ENCODE measurements at places on chromosomes 16 and 17.

DNA sequence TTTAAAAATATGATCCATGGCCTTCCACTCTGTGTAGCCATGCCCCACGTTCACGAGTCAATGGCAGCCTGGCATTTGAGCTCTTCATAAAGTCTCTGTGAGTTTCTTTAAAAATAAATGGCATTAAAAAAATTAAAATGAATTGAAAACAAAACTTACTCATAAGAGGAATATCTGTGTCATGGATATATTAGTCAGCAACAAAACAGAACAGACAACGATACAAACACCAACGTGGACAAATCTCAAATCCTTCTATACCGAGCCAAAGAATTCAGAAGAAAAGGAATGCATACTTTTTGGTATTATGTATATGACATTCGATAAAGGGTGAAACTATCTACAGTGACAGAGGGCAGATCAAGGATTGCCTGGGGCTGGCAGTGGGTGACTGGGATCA lies 8.2 kb upstream of the CMIP start:
- DNase-seq, result no peak

DNA sequence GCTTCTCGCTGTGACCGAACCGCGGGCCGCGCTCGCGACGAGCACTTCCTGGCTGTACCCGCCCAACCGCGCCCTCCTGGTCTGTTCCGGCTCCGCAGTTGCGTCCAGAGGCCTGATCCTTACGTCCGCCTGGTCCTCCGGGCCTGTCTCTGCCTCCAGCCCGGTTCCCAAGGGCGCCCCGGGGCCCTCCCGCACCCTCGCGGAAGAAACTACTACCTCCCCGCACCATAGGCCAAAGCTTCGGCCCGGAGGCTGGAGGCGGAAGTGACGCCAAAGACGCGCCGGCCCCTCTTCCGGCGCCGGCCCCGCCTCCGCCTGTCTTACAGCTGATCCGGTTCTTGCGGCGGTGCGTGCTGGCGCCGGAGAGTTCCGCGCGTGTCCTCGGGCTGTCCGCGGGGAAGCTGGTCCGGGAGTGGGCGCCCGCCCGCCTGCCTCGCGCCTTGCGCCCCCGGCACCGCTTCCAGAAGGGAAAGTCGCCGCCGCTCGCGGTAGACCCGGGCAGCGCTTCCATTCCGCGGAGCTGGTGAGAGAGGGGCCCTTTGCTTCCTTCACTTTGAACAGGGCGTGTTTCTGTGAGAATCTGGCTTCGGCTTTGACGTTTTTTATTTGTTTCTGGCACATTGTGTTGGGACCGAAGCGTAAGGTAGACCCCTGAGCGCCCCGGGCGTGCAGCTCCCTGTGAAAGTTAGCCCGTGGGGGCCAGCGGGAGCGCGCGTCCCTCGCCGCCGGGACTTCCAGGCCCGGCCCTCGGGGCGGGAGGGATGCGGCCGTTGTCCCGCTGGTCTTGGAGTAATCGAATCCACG lies at the start of gene ZNF778:
TSS of gene ZNF778 (plus strand) at position 316 of the 804 bp plus-strand sequence. CDS start 3,425 bp downstream, outside the sequence.
- peak; percentile 64 for DNase-seq

- no peak for DNase-seq
Observed at GRCh38 chr17:45264430-45264829, 2.5 kb upstream of the SPATA32 start.

DNA sequence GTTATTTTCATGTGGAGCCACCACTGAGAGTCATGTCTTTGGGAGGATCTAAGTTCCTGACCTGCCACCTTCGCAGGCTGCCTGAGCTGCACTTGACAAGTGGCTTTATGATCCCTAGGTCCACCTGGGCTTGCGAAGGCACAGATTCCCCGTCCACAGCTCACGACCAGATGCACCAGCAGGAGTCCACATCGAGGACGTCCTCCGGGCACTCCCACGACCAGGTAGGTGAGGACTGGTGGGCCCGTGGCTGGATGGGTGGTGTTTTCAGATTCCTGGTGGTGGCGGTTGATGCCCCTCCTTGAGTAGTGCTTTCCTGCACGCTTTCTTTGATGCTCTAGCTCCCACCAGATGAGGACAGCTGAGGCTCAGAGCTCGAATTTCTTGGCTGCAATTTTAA lies 14.8 kb downstream of the FAM234A start:
- no peak for DNase-seq

DNA sequence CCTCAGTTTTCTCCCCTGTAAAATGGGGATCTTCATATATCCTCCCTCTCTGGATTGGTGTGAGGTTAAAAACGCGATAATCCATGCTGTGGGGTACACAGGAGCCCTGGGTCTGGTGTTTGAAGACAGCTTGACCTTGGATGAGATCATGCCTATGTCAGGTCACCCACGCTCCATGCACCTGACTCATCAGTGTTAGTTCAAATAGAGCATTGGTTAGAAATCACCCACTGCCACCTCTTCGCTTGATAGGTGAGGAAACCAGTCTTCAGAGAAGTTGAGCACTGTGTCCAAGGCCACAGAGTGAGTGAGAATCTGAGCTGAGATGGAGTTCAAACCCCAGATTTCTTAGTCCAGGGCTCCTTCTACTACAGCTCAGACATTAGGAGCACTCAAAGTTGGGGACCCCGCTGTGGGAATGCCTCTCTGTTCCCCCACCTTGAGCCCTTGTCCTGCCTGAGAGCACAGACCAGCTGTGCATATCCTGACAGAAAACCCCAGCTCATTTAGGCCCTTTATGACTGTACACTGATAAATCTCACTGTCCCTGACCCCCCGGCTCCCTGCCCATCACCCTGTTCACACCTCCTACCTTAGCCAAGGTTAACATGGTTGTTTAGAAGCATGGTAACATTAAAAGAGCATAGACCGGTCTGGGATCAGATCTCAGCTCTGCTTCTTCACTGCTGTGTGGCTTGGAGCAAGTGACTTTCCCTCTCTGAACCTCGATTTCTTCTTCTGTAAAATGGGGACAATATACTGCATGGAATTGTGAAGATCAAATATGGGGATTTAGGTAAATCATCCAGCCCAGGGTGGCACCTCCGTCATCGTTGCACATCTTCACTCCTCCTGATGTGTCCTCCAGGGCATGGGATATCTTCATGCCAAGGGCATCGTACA lies 22.4 kb upstream of the LGALS9 start:
- no peak for DNase-seq

- DNase-seq, result no peak
Observed at GRCh38 chr17:4782652-4783051, 3.5 kb downstream of the VMO1 start.

DNA sequence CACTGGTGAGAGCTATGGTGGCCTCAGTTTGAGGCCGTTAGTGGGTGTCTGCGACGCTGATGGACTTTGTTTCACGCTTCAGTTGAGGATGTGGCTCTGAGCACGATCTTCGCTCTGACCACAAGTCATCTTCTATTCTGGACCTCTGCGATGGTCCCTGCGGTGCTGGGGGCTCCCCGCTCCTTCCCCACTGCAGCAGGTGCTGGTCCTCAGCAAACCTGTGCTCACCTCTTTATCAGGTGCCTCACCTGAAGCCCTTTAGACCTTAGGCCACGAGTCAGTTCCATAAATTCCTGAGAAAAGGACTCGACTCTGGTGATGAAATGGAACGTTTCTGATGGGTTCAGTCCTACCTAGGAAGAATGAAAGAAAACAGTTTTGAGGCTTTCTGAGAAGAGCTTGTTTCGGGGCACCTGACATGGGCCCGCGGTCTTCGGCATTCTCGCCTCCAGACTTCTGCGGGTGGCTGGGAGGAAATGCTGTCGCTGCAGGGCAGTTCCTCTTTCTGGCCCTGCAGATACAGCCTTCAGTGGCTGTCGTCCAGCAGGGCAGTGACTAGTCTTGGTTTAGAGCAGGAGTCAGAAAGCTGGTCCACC lies 4.7 kb downstream of the KCTD5 start:
- no peak for DNase-seq

GRCh38 chr17:77558846-77559626 lies 399.5 kb upstream of the TNRC6C start:
- no peak for DNase-seq

DNA sequence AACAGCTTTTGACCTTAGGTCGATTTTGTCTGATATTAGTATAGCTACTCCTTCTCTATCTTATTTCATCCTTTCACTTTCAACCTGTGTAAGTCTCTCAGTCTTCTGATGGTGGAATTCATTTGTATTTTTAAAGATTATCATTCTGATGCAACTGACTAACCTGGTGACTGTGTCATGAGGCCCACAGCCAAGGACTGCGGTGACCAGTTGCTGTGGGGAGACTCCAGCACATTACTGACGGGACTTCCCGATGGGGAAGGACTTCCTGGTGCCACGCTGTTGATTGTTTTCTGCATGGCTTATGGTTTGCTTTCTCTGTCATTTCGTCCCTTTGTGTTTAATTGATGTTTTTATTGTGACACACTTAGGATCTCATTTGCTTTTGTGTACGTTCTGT lies 34.2 kb downstream of the RMI2 start:
- DNase-seq, result peak; percentile 16

GRCh38 chr16:30139583-30140481 lies 16.8 kb upstream of the MAPK3 start:
- DNase-seq, result no peak

GRCh38 chr16:31436221-31437045 lies 6.2 kb downstream of the ZNF843 start:
- no peak for DNase-seq

DNA sequence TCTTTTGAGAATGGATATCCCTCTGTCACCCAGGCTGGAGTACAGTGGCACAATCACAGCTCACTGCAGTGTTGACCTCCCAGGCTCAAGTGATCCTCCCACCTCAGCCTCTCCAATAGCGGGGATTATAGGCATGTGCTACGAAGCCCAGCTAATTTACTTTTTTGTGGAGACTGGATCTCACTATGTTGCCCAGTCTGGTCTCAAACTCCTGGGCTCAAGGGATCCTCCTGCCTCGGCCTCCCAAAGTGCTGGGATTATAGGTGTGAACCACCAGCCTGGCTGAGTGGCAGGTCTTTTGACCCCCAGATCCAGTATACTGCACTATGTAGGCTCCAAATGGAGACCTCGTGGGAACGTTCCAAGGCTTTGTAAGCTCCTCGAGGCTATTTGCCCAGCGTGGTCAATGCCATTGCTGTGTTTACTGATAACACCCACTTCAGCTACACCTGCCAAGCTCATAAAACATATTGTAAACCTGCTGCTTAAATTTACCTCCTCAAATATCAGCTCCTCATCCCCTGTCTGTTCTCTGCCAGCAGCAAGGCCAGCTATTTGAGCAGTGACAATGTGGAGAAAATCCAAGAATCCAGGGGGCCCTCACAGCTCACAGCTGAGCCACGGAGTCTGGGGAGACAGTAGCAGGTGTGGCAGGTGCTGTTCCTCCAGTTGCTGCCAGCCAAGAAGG lies 16.2 kb upstream of the KIFC3 start:
- no peak for DNase-seq

- no peak for DNase-seq
Observed at GRCh38 chr16:54286090-54286365, 559 bp downstream of the IRX3 start.

GRCh38 chr17:29041571-29041970 lies 1.4 kb upstream of the PIPOX start:
- no peak for DNase-seq

DNA sequence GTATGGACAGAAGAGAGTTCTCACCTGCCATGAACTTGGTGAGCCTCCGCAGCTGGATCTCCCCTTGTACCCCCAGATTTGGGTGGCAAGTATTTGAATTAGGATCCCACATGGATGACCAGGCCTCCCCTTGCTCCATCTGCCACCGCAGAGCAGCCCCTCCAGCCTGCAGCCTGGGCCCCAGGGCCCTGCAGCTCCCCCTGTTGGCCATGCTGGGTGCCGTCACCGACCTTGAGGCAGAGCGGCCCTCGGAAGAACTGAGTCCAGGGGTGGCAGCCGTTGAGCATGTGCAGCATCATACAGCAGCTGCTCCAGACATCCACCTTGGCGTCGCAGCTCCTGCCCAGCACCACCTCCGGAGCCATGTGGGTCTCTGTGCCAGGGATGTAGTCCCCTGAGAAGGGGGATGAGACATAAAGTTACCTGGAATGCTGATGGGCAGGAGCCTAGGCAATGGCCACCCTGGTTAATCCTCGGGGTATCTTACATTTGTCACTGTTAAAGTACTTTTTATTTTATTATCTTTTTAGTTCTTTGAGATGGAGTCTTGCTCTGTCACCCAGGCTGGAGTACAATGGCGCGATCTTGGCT lies 9.0 kb upstream of the SPATA32 start:
- DNase-seq, result no peak

GRCh38 chr16:50735629-50736122 lies 6.2 kb upstream of the CYLD start:
- no peak for DNase-seq

GRCh38 chr17:35931794-35932425 lies 1.3 kb upstream of the RDM1 start:
- DNase-seq, result peak; percentile 3

GRCh38 chr16:23060458-23061320 lies 88.6 kb downstream of the USP31 start:
- DNase-seq, result no peak

- DNase-seq, result no peak
Observed at GRCh38 chr17:7440113-7440833, 961 bp downstream of the FGF11 start.

GRCh38 chr17:39173526-39174274 lies 7.7 kb upstream of the ARL5C start:
- DNase-seq, result no peak

- DNase-seq, result no peak
Observed at GRCh38 chr17:65074778-65075250, 18.3 kb upstream of the GNA13 start.

- DNase-seq, result no peak
Observed at GRCh38 chr17:30958187-30958586, 12.7 kb upstream of the RNF135 start.

DNA sequence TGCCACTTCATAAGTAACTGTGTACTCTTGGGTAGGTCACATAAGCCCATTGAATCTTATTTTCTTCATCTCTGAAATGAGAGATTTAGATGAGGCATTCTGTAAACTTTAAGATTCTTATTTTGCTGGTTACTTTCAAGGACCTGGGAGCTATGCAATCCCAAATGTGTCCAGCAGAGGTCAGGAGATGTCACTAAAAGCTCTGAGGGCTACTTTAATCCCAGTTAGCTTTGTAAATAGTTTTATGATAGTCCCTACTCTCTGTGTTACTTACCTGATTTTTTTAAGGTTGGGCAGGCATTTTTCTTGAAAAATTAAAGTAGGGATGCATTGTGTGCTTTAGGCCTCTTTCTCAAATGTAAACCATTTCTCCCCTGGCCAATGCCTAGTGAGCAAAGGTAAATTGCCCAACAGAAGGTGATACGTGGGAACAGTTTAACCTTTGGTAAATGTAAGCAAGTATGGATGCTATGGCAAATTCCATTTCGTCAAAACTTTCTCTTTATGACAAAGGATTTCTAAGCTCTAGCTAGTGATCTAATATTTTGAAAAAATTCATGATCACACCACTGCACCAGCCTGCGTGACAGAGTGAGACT lies 57.1 kb upstream of the WSB1 start:
- DNase-seq, result peak; percentile 17

DNA sequence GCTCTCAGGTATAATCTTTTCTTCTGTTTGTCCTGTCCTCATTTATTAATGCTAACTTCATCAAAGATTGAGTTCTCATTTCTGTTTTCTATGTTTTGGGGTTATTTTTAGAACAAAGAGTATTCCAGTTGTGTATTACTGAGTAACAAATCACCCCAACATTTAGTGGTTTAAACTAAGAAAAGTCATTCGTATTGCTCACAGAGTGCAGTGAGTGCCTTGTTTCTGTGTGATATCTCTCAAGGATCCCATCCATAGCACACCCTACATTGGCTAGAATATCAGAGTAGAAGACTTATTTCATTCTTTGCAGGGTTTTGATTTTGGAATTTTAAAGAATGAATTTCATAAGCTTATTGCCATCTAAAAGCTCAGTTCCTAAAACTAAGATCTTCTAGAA lies 72.1 kb downstream of the VMP1 start:
- no peak for DNase-seq

Measured in GOT3 (cell line).